Pulmonary artery endothelial cell (primary cell): ENCODE measurements at places on chromosomes 2 and 18.
A peak's percentile ranks its signal among the peaks of the same experiment; 100 is the strongest.

DNA sequence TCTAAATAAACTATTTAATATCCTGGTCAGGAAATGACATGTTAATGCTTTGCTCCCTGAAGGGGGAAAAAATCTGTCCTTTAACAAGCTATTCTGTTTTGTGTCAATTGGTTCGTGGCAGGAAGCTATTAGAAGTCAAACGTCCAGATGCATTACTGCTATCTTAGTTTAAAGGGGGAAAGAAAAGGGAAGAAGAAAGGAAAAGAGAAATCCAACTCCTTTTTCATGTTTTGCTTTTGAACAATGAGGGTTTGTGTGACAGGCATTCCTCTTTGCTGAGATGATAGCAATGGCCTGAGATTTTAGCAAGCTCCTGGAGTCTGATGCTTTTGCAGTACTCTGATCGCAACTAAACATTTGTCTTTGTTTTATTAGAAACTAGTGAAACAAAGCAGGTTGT lies 24.6 kb downstream of the TRIB2 start:
- DNase-seq: no peak

DNA sequence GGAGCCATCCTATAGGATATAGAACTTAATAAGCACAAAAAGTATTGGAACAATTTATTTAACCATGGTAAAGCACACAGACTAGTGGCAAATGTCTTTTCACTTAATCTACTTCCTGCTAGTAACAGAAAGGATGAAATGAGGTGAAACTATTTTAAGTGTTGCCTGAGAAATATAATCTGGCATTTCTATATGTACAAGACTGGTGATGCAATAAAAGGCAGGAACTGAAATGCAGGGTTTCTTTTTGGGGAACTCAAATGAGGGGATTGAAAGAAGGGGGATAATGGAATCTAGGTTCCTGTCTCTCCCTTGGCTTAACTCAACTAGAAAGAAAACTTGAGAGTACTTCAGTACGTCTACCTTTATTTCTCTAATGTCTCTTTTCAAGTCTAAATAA lies 122.3 kb downstream of the MEMO1 start:
- no peak for DNase-seq

DNA sequence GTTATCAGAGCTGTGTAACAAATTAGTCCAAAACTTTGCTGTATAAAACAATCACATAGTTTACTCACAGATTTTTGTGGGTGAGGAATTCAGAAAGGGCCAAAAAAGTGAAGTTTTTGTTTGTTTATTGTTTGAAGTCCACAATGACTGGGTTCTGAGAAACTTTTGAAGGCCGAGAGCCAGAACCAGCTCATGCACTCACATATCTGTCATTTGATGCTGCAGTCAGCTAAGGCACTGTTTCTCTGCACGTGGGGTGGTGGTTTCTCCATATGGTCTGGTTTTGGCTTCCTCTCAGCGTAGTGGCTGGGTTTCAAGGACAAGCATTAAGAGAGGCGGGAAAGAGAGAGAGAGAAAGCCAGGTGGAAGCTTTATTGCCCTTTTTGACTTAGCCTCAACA lies 131.8 kb downstream of the TWIST2 start:
- no peak for DNase-seq

DNA sequence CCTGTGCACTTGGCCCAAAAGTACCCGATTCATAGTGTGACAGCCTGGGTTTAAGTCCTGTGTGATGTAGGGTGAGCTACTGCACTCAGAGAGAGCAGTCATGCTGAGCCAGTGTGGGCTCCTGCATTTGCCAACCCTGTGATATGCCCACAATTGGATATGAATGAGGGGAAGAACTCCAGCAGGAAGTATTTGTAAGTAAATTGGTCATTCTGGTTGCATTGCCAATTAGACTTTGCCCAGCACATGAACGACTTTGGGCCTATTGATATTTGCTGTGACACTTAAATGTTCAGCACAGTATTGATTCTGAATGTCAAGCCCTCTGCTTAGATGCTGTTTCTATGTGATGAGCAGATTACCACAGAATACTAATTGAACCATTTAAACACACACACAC lies 570.9 kb downstream of the PIK3C3 start:
- no peak for DNase-seq

- DNase-seq: no peak
Observed at GRCh38 chr2:202400941-202401340, 24.8 kb downstream of the BMPR2 start.

- no peak for DNase-seq
Observed at GRCh38 chr2:104448661-104449440, 405.1 kb upstream of the POU3F3 start.

- DNase-seq: no peak
Observed at GRCh38 chr2:144211826-144212225, 308.1 kb downstream of the ZEB2 start.

DNA sequence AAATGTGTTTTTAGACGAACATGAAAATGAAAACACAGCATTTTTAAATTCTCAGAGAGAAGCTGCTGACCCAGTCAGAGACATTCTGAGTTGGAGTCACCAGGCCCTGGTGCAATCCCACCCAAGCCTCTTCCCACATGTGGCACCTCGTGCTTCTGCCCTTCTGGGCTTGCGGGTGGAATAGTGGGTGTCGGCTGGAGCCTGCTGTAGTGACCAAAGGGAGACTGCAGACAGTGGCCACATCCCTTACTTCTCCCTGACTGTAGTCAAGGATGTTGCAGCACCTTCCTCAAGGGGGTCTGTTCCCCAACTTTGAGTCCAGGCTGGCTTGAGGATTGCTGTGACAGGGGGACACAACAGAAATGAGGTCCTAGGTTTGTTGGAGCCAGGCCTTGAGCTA lies 104.4 kb upstream of the GLI2 start:
- no peak for DNase-seq

DNA sequence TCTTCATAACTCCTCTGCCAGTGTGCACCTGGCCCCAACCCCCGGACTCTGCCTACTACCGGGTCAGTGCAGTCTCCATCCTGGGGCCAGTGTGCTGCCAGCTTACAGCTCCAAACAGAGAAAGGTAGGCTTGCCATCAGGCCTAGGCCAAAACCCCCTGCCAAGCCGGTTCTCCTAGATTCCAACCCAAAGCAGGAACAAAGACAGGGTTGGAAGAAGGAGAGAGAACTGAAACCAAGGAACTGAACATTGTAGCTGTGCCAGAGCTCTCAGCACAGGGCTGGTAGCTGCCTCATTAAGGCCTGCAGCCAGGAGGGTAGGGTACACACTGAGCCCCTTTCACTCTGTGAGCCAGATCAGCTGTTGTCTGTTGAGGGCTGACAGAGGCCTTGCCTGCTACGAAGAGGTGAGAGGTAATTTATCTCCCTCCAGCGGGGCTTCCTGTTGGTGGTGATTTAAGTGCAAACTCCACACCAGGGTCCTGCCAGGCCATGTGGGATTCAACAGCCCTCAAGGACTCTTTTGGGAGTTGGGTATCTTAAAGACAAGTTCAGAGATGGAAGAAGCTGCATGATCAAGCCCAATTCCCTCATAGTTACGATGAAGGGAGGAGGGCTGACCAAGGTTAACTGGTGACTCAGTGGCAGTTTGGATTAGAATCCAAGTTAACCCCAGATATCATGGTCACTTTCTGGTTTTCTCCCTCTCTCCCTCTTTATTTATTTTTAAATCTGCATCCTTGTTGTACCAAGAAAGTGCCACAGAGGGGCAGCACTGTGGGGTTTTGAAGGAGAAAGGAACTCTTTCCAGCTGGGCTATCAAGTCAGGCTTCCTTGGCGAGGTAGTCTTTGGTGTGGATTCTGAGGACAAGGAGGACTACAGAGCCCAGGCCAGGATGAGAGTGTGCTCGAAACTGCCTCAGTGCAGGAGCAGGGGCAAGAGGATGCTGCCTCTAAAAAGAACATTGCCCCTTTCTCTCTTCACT lies 48.1 kb downstream of the CYRIA start:
- DNase-seq: no peak

GRCh38 chr2:215269397-215270117 lies 42.3 kb upstream of the ATIC start:
- peak; percentile 36 for DNase-seq

GRCh38 chr2:95165030-95165370 lies 609 bp upstream of the ZNF2 start:
- no peak for DNase-seq

DNA sequence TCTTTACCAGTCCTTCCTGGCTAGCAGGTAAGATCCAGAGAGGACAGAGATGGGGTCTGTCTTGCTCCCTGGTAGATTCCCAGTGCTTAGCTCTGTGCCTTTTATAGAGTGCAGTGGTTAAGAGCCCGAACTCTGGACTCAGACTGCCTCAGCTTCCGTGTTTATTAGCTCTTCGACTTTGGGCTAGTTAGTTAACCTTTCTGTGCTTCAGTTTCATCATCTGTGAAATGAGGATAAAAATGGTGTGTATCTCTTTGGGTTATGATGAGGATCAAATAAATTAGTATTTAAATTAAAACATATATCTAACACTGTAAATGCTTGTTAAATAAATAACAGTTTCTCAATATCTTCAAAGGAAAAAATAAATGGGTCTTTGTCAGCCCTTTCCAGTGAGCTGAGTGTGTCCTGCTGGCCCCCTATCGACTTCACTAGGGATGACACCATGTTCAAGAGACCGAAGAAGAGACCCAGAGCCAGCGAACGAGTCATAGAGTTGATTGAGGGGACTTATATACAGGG lies 38.2 kb downstream of the CERS6 start:
- no peak for DNase-seq

DNA sequence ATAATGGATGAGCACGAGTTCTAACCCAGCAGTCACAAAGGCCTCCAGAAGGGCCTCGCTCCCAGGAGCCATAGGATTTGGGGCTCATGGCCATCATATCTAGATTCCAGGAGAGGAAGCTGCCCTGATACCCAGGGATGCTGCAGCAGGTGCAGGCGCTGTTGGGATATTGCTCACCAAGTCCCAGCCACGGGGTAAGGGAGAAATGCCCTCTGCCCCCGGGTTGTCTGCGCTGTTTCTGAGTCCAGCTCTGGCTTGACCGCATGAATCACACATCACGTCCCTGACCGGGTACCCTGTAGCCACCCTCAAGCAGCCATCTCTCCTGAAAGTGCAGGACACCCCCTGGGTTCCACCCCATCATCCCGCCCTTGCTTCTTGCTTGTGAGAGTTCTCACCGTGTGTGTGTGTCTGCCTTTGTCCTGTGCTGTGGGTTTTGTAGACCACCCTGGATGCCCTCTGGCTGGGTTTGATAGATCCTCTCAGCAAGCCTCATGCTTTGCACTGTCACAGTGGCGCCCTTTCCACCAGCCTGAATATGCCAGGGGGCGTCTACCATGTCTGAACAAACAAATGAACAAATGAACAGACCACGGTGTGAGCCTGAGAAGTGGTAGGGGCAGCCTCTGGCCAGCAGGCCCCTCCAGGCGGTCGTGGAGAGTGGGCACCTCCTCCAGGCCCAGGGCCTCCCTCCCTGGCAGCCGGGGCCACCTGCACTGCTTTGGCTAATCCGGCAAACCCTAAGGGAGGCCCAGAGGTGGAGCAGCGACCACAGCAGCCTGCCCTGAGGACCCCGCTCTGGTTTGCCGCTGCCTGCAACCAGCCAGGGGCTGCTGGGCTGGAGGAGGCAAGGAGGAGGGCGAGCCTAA lies 32.1 kb downstream of the ADRA2B start:
- no peak for DNase-seq

DNA sequence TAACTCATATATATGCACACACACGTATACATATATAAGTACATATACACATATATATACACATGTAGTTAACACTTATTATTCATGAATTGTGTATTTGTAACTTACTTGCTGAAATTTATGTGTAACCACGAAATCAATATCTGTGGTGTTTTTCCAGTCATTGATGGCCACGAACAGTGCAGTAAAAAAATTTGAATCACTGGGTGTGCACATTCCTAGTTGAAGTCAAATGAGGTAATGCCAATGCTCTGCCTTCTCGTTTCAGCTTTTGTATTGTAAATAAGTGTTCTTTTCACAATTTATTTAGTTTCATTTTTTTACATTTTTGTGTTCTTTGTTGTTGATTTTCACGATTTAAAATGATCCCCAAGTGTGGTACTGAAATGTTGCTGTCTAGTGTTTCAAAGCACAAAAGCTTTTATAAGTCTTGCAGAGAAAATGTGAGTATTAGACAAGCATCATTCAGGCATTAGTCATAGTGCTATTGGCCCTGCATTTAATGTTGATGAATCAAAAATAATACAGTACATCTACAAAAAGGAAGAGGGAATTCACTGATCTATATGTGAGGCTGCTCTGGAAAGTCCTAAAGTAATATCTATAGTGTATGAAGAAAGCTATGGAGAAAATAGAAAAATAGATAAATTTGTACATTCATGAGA lies 419.0 kb downstream of the DSC3 start:
- DNase-seq: no peak

DNA sequence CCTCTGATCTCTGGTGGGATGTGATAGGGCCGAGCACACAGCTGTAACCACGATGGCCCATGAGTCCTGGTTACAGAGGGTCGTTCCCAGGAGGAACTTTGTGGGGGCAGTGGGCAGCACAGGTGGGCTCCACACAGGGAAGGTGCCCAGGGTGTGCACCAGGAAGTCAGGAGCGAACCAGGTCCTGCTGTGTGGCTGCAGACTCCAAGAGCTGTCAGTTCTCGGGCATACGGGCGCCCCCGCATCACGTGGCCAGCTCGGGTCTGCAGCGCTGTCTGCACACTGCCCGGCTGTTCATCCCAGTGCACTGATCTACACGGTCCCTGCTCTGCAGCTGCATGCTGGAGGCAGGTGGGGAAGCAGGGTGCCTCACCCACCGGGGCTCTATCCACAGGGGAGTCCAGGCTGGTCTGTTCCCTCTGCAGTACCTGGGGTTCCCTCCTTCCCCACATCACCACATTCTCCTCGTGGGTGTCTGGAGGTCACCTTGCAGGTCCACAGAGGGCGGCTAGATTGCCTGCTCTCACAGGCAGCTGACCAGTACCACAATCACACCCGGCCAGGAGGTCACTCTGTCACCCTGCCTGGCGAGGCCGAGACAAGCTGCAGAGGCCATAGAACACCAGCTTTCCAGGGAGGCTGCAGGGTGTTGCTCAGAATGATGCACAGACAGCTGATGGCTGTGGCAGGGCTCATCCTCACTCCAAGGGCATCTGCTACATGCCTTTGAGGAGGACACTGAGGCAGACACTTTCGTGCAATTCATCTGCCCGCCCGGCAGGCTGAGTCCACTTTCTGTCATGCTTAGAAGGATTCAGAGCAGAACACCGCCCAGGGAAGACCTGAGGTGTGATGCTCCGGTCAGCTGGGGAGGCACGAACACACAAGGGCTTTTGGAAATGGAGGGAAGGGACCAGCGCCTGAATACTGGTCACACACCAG lies 202.7 kb downstream of the EIPR1 start:
- no peak for DNase-seq

DNA sequence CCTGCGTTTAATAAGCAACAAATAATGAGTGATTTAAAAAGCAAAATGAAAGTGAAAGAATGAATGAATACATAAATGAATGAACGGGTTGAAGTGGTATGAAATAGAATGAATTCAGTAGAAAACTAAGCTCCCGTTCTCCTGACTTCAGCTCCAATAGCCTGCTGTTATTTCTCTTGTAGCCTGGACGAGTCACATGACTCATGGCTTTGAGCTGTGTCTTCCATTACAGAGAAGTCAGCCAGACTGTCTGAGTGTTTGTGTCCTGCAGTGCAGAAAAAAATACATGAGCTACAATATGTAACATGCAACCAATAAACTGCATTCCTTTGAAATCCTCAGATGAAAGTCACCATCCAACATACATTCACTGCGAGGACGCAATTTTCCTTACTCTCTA lies 21.2 kb downstream of the SCG2 start:
- no peak for DNase-seq
